ENCODE measurements at places on chromosomes 4 and X.

DNA sequence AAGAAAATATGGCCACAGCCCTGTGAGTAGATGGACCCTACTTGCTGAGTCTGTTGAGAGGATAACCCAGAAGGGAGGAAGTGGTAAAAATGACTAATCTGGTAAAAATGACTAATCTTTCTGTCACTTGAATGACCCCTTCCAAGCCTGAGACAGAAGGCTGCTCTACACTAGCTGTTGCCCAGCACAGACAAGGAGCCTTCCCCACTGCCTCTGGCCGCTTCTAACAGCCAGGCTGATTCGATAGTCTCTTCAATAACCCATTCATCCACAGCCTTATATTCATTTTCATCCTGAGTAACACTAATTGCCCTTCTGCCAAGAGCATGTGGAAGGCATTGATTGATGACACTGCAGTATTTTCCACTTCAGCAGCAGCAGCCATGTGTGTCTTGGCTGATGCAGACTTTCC lies 18.4 kb downstream of the MAGEB17 start:
- no peak for DNase-seq

- DNase-seq: peak; percentile 55
Measured at GRCh38 chr4:56757821-56758411, 63.6 kb downstream of the SPINK2 start.

DNA sequence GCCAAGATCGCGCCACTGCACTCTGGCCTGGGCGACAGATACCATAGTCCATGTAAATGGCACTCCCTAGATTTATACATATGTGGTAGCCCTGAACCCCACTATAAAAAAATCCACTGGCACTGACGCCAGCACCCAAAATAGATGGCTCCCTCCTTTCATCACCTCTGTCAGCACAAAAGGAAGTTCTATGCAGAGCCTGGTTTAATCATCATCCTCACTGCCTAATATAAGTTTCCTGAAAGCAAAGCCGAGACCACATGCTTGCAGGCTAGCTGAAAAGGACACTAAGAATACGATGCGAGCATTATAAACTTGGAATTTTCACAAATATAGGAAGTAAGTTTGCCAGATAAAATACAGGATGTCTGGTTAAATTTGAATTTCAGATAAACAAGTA lies 27.5 kb upstream of the DOCK11 start:
- DNase-seq: no peak

DNA sequence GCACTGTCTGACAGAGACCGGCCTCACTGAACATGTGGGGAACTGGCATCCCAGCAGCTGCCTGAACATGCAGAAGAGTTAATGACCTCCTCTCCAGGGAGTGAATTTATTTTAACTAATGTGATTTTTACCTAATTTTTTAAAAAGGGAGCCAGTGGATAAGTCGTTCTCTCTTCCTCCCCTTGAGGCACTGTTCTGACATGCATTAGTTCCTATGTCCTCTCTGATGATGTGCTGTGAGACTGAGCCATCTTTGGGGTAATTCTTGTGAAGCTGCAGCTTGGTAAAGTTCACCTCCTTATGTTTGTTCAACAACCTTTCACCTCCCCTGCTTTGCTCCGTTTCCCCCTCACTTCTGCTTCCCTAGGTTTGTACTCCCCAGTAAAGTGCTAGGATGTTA lies 139.7 kb downstream of the COL25A1 start:
- DNase-seq: no peak

DNA sequence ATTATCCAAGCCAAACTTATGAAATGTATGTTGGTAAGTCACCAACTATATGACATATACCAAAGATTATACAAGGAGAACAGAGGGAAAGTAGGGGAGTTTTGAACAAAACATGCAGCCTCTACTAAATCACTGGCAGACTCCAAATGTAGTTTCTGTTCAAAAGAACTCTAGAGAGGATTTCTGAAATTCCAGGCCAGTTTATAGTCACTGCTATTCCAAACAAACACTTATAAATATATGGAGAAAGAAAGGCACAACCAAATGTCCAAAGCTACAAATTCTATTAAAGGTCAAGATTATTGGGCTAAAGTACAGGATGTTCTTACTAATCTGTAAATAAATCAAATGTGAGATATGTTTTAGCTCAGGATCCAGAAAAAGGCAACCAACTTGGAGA lies 2.7 kb upstream of the LRCH2 start:
- DNase-seq: no peak

GRCh38 chrX:136619899-136620505 lies 28.0 kb upstream of the CD40LG start:
- no peak for DNase-seq

GRCh38 chr4:140559696-140560095 lies 9.1 kb downstream of the UCP1 start:
- no peak for DNase-seq

GRCh38 chrX:69127466-69127865 lies 37.8 kb downstream of the PJA1 start:
- DNase-seq: no peak

Measured in femur (tissue), 1 donor.